ENCODE measurements at places on chromosomes 6 and 20. TPM values are rescaled to one million over a fixed set of nuclear protein-coding genes. Genes with fewer than 3 reads are reported as not detected.
A peak's percentile ranks its signal among the peaks of the same experiment; 100 is the strongest.

GRCh38 chr6:36546308-36546919 lies 865 bp downstream of the STK38 start:
- no peak for ATAC-seq

C20orf144 gene
- total RNA-seq, result not detected

GRCh38 chr20:24736131-24736843 lies 212.8 kb upstream of the CST7 start:
- ATAC-seq, result no peak

DNA sequence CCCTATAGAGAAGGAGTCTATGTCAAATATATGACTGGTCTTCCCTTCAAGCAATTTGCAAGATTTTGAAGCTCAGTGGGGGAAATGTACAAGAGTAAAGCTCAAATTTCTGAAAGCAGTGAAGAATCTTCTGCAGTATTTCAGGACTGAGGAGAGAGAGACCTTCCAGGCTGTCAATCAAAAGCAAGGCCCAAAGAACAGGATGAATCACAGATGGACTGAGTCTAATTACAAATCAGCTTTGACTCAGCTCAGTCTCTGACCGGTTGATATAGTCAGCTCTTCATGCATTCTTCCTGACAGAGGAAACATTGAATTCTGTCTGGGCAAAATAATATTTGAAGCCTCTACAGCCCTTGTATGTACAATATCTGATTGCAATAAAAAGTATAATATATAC lies 7.7 kb upstream of the HTR1B start:
- ATAC-seq, result no peak

- ATAC-seq, result peak; percentile 89
Observed at GRCh38 chr6:158468666-158469065, 91.2 kb upstream of the TMEM181 start.

PACRG gene
- 0.76 TPM for total RNA-seq

DNA sequence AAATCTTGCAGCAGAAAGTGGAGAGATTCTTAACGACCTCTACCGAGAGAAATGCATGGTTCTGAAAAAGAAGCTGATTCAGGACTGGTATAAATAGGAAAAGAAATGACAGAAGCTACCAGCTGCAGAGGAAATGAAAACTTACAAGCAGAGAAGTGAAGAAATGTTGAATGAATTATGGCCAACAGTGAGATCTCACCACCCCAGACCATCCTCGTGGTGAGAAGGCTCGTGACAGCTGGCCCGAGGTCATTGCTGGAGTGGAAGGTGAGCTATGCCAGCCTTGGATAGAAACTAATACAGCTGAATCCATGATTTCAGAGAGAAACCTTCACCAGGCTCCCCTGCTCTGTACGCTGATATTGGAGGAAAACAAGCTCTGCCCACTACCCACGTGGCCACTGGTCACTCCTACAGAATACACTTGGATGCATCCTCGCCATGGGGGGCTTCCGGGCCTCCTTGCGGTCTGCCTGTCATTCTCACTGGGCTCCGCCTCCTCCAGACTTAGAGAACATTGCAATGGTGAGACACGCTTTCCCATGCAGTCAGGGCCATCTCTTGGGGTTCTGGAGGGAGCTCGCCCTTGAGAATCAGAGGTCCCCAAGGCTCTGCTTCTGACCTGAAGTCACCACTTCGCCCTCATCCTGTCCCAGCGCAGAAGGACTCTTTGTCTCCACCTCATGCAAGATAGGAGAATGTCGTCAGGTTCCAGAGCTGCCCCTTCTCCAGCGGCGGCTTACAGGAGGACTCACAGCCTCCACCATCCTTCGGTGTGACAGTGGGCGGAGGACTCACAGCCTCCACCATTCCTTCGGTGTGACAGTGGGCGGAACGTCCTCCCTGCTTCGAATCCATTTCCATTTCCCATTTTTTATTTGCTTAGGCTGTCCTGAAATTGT lies 10.6 kb upstream of the TUBB2B start:
- no peak for ATAC-seq

DNA sequence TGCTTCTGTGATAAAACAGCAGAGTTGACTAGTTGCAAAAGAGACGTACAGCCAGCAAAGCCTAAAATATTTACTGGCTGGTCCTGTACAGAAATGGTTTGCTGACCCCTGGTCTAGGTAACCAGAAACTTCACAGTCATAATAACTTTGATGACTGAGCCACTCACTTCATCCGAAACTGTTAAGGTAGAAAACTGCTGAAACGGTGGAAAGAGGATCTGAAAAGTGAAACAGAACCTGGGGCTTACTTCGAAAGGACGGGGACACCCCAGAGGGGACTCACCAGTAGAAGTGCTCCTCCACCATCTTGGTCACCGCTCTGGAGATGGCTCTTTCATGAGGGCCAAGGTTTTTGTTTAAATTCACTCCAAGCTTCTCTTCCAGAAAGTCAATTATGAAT lies 16.4 kb downstream of the FAXC start:
- no peak for ATAC-seq

FKBP1C gene
- total RNA-seq, result not detected

ATP9A gene
- total RNA-seq, result 29.3 TPM

DNA sequence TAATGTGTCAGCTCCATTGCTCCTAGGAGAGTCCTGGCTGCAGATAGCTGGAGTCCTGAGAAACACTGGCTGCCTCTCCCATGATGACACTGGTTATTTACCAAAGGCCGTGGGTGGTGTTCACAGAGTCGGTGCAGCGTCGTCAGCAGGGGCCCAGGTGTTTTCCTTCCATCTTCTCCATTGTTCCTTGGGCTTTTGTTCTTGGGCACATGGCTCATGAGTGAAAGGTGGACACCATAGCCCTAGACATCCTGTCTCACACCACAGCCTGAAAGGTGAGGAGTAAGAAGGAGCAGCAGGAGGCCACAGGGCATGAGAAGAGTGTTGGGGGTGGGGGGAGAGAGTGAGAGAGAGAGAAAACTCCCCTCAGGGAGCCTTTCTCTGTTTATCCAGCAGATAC lies 9.1 kb downstream of the CST5 start:
- ATAC-seq, result no peak

DNA sequence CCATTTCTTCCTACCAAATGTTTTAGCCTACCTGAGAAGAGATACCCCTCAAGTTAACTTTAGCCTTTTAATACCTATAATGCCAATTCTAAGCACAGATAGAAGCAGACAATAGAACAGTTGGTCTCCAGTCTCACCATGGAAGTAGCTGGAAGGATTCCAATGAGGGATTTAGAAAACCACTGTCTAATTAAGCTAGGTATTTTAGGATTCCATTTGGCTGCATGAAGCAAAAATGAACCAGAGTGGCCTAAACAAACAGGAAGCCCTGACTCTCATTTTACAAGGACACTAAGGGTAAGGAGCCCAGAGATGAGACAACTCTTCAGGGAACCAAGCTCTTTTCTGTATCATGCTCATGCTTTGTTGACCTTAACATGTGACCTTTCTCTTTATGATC lies 199.2 kb downstream of the ALDH8A1 start:
- ATAC-seq, result no peak

RBM24 gene
- 0.32 TPM for total RNA-seq

SNAP25 gene
- total RNA-seq, result 0.08 TPM

- ATAC-seq, result no peak
Observed at GRCh38 chr6:134443009-134443408, 125.1 kb upstream of the SGK1 start.

GRCh38 chr6:88599571-88599970 lies 363.8 kb downstream of the RNGTT start:
- no peak for ATAC-seq

GRCh38 chr6:108074359-108075144 lies at the start of gene OSTM1:
Gene OSTM1, minus strand, starts transcription at chr6:108074741. Its CDS starts 90 bp downstream, at chr6:108074651.
- ATAC-seq, result peak; percentile 99

DNA sequence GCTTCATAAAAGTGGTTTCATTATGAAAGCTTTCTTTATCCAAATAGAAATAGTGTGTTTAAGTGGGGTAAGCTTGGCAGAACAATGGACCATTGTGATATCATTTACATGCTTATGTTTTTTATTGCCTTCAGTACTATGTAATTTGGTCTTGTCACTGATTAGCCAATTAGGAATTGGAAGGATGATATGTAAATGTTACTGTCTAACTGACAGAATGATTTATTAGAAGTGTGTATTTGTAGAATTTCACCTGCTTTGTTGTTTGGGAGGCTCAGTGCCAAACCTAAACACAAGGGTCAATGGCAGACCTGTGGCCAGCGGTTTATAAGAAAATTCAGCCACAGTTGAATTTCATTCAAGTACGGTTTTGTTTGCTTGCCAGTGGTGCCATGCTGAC lies 39.0 kb downstream of the AIG1 start:
- no peak for ATAC-seq

- ATAC-seq, result no peak
Observed at GRCh38 chr6:44498436-44498835, 110.9 kb downstream of the CDC5L start.

OR10C1 gene
- not detected for total RNA-seq

DNA sequence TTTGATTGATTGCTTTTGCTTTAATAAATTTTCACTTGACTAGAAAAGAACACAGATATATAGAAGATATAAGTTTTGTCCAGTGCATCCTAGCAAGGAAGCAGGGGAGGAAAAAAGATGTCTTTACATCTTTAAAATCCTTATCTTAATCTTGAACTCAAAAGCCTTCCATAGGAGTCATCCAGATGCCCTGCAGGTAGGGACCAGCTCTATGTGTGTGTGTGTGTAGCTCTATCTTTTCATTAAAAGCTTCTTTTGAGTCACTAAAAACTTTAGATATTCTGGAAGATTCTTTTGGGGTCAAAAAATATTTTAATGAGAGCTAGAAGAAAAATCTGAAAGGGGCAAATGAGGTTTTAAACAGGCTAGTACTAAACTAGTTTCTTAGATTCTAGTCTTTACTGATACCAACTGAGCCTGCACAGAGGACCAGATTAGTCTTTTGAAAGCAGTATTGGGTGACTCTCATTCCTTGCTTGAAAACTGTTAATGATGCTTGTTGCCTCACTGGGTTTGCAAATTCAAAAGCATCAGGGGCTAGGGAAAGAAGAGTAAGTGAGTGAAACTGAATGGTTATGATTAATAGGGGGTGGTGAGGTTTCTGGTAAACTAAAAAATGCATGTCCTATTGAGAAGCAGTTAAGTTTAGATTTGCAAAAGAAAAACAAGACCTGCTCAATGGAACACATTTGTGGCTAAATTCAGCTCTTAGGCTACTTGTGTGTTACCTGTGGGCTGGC lies 40.6 kb upstream of the JAG1 start:
- ATAC-seq, result no peak

PRRT1 gene
- 0.40 TPM for total RNA-seq

SLC24A3 gene
- 13.0 TPM for total RNA-seq

OR2B6 gene
- not detected for total RNA-seq

GRCh38 chr6:90249458-90249857 lies 47.2 kb downstream of the BACH2 start:
- ATAC-seq, result no peak

- ATAC-seq, result peak; percentile 61
Observed at GRCh38 chr6:11007715-11008608, 36.1 kb downstream of the ELOVL2 start.

DNA sequence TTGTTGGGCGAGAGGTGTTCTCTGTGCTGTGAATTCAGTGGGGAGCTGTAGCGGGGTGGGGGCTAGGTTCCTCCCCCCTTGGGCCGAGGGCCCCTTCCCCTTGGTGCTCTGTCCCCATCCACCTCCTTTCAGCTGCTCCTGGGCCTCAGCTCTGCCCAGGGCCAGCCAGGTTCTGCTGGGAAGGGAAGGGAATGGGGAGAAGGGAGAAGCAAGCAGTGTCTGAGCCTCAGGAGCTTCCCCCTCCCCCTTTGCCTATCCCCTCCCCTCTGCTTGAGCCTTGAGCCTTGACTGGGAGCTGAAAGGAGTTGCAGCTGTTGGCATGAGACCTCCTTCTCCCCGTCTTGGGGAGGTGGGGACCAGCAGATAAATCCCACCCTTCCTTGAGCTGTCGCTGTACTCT lies 576 bp upstream of the RRP36 start:
- peak; percentile 15 for ATAC-seq

PTK6 gene
- 92.7 TPM for total RNA-seq

SLC35D3 gene
- total RNA-seq, result not detected

PNPLA1 gene
- 0.20 TPM for total RNA-seq

GRCh38 chr6:28711788-28712341 lies 186.2 kb downstream of the GPX5 start:
- peak; percentile 72 for ATAC-seq

SLC22A2 gene
- total RNA-seq, result not detected

SYNE1 gene
- 4.0 TPM for total RNA-seq

SLCO4A1 gene
- 13.7 TPM for total RNA-seq

DNA sequence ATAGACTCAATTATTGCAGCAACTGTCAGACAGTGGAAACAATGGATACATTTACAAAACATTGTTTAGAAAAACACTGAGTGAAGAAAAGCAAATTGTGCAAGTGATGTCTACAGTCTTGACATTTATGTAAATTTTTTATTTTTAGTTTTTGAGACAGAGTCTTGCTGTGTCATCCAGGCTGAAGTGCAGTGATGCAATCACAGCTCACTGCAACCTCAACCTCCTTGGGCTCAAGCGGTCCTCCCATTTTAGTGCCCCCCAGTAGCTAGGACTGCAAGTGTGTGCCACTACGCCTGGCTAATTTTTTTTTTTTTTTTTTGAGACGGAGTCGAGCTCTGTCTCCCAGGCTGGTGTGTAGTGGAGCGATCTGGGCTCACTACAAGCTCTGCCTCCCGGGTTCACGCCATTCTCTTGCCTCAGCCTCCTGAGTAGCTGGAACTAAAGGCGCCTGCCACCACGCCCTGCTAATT lies 9.7 kb downstream of the CNBD2 start:
- no peak for ATAC-seq

RAD21L1 gene
- not detected for total RNA-seq

DNA sequence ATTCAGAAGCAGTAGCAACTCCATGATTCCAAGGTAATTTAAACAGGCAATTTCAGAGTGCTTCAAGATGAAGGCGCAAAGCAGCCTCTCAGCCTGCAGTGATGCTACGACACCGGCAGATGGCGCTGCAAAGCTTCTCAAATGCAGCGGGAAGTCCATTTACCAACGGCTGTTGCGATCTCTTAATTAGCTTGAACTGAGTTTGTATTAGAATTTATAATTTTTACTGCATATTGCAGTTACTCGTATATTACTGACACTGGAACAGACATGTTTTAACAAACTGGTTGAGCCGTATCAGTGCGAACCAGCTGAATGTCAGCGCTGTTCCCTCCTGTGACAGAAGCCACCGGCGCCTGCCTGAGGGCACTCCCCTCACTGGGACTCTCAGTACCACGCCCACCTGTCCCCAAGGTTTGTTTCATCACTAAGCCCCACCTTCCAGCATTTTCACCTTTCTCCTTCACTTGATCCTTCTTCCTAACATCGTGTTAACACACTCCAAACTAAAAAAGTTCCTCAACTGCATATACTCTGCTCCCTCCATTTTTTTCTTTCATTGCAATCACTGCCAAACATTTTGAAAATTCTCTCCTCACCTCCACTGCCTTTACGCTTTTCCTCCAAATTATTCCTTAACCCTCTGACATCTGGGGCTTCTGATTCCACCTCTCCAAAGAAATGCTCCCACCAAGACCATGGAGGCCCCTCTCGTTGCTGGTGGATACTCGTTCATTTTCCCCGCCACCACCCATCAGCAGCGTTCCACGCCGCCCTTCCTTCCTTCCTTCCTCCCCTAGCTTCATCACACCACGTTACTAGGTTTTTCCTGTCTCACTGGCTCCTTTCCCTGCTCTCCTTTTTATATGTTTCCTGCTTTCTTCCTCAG lies 14.5 kb downstream of the GNL1 start:
- ATAC-seq, result peak; percentile 75

Data from esophagus mucosa (tissue), 1 donor.